ENCODE measurements at places on chromosomes 1 and 21. TPM values are rescaled to one million over a fixed set of nuclear protein-coding genes. Genes with fewer than 3 reads are reported as not detected.

SH2D5 gene
- total RNA-seq: 0.13 TPM

PRAMEF18 gene
- not detected for total RNA-seq

CYP4A22 gene
- not detected for total RNA-seq

PROX1 gene
- 6.9 TPM for total RNA-seq

TINAGL1 gene
- total RNA-seq: 31.8 TPM

VPS13D gene
- total RNA-seq: 18.2 TPM

CRP gene
- not detected for total RNA-seq

LCE3E gene
- not detected for total RNA-seq

FDPS gene
- 120 TPM for total RNA-seq

ZC3H12A gene
- total RNA-seq: 0.93 TPM

MEF2D gene
- 16.8 TPM for total RNA-seq

ZNF281 gene
- total RNA-seq: 11.4 TPM
